Stimulated activated CD8-positive, alpha-beta memory T cell treated with anti-CD3 and anti-CD28 coated beads, Interleukin-15, amount 100 ng/mL, for 48 hours (primary cell): ENCODE measurements at places on chromosomes 7 and 10.

- DNase-seq = no peak
Measured at GRCh38 chr10:113021268-113022040, 71.4 kb downstream of the TCF7L2 start.

DNA sequence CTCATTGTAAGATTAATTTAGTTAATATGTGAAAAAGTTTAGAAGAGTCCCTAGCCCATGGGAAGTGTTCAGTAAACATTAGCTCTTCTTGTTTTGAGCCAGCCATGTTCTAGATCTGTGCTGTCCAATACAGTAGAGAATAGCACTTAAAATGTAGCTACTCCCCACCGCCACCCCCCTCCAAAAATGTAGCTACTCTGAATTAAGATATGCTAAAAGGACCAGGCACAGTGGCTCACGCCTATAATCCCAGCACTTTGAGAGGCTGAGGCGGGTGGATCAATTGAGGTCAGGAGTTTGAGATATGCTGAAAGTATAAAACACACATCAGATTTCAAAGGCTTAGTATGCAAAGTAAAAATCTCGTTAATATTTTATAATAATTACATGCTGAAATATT lies 47.3 kb upstream of the MXI1 start:
- DNase-seq = no peak

- DNase-seq = no peak
Measured at GRCh38 chr10:129041916-129042315, 425.1 kb upstream of the MGMT start.

DNA sequence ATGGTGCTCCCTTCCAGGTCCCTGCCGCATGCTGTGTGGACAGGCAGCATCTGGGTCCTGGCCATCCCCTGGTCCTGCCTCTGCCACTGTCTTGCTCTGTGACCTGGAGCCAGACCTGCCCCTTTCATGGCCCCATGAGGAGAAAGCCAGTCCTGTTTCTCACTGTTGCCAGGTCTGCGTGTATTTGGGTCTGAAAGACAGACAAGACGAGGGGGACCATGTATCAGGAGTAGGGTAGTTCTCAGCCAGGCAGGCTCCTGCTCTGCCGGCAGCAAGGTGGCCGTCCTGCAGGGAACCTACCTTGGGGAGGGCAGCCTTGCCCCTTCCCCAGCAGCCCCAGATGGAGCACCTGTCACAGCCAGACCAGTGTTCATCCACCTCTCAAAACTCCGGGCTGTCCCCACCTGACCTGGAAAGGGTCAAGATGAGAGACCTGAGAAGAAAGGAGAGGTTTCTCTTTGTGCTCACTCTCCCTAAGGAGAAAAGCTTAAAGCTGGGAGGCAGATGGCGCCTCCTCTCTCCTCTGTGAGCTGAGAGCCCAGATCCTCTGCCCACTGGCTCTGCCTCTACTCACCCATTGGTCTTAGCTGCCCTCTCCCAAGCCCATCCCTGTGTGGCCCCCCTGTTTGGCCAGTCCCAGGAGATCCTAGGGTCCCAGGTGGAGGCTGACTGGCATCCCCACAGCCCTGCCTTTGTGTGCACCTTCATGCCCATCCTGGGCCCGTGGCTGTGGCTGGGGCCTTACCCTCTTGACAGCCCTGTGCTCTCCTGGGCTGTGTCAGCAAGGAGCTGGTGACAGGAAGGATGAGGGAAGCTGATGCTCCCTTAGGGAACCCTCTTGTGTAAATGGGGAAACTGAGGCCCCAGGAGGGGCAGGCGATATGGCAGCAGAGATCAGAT lies 116.1 kb upstream of the PCBD1 start:
- DNase-seq = no peak

GRCh38 chr7:116687801-116688201 lies 15.8 kb downstream of the MET start:
- DNase-seq = no peak

GRCh38 chr7:141360416-141360760 lies 190.8 kb upstream of the AGK start:
- no peak for DNase-seq
